ENCODE measurements at places on chromosomes 5 and 9. TPM values are rescaled to one million over a fixed set of nuclear protein-coding genes. Genes with fewer than 3 reads are reported as not detected.

LHX3 gene
- total RNA-seq, result 0.16 TPM

MELK gene
- 0.47 TPM for total RNA-seq

SPARC gene
- total RNA-seq, result 0.80 TPM

N4BP3 gene
- total RNA-seq, result 4.3 TPM

PHF24 gene
- total RNA-seq, result not detected

MRPS30 gene
- 43.2 TPM for total RNA-seq

C8G gene
- total RNA-seq, result not detected

FYB1 gene
- total RNA-seq, result 478 TPM

TMEM171 gene
- not detected for total RNA-seq

PTPDC1 gene
- 2.7 TPM for total RNA-seq

CDC14B gene
- 3.5 TPM for total RNA-seq

ADCY2 gene
- not detected for total RNA-seq

LAMC3 gene
- 0.66 TPM for total RNA-seq

CDH9 gene
- not detected for total RNA-seq

OXCT1 gene
- total RNA-seq, result 14.7 TPM

AGPAT2 gene
- total RNA-seq, result 4.0 TPM

SH3RF2 gene
- 0.42 TPM for total RNA-seq

ACOT12 gene
- 0.39 TPM for total RNA-seq

UNC5A gene
- total RNA-seq, result not detected

C9orf152 gene
- total RNA-seq, result not detected

F12 gene
- total RNA-seq, result 0.20 TPM

RAB14 gene
- 57.4 TPM for total RNA-seq

C5 gene
- 1.3 TPM for total RNA-seq

IL5 gene
- total RNA-seq, result not detected

CRHBP gene
- not detected for total RNA-seq

IDNK gene
- total RNA-seq, result 5.4 TPM

IRX1 gene
- not detected for total RNA-seq

TMEM232 gene
- 0.98 TPM for total RNA-seq

IL4 gene
- total RNA-seq, result not detected

LIX1 gene
- not detected for total RNA-seq

TAF11L5 gene
- total RNA-seq, result not detected

MARVELD2 gene
- 0.19 TPM for total RNA-seq

VCAN gene
- total RNA-seq, result 7.1 TPM

PDE6A gene
- not detected for total RNA-seq

SOX30 gene
- total RNA-seq, result not detected

EIF4E1B gene
- total RNA-seq, result not detected

CEP78 gene
- 12.1 TPM for total RNA-seq

GABRA6 gene
- total RNA-seq, result not detected

ERBIN gene
- 96.9 TPM for total RNA-seq

STK32A gene
- total RNA-seq, result not detected

LCN15 gene
- total RNA-seq, result not detected

CCIN gene
- total RNA-seq, result 0.36 TPM

NR4A3 gene
- total RNA-seq, result 42.4 TPM

SLC23A1 gene
- not detected for total RNA-seq

RAPGEF1 gene
- 130 TPM for total RNA-seq

PCDHGB6 gene
- total RNA-seq, result 0.06 TPM

FGF1 gene
- not detected for total RNA-seq

LHX6 gene
- total RNA-seq, result not detected

LPAR1 gene
- not detected for total RNA-seq

PNPLA7 gene
- 8.4 TPM for total RNA-seq

PGM5 gene
- total RNA-seq, result not detected

BTNL8 gene
- total RNA-seq, result not detected

NOXA1 gene
- total RNA-seq, result 6.7 TPM

IRX4 gene
- total RNA-seq, result not detected

RAB3C gene
- not detected for total RNA-seq

CENPH gene
- 5.6 TPM for total RNA-seq

DBH gene
- 1.8 TPM for total RNA-seq

MYOT gene
- total RNA-seq, result not detected

SPATA31C2 gene
- not detected for total RNA-seq

TAS2R1 gene
- not detected for total RNA-seq

Measured in CD4-positive, alpha-beta T cell (primary cell).